ENCODE measurements at places on chromosomes 5 and 9. TPM values are rescaled to one million over a fixed set of nuclear protein-coding genes. Genes with fewer than 3 reads are reported as not detected.

DNA sequence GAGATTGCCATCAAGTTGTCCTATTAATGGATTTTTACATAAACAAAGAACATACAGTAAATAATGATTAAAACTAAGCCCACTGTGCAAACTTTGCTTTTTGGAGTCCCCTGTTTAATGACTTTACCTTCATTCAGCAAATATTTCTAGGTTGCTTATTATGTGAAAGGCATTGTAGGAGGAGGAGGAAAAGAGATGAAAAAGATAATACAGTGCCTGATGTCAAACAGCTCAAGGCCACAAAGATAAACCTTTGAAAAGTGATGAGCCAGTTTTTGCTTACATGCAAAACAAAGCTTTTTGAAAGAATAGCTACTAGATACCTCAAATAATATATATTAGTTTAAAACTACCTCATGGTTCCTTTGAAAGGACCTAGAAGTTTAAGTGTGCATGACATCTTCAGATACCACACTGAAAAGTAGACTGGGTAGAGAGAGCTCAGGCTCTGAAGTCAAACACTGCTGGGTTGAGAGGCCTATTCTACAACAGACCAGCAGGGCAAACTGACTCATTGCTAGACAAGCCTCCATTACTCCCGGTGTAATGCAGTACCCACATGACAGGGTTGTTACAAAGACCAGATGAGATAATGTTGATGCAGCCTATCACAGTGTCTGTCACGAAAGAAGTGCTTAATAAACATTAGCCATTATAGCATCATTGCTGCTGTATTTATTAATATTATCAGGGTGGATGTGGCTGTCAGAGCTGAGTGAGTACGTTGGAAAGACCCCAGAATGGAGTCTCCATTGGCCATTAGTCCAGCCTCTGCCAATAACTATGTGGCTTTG, 11.8 kb downstream of the DEPDC1B start:
- DNase-seq, result no peak

DNA sequence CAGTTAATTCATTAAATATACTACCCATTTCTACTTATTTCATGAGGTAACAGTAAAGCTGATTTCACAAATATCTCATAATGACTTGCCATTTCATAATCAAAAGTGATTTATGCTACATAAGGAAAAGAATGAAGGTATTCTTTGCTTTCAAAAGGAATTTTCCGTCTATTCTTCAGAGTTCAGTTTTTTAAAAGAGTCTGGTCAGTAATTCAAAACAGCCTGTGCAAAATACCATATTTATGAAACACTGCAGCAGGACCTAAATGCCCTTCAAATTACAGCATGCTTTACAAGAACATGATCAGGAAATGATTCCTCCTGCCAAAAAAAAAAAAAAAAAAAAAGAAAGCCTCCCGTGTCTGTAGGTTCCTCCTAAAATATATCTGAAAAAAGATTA, 154.7 kb downstream of the KIAA0825 start:
- peak; percentile 25 for DNase-seq

- DNase-seq, result no peak
Measured at GRCh38 chr9:136984464-136985026, 1.8 kb downstream of the LCNL1 start.

GRCh38 chr9:23829580-23830475, 3.8 kb upstream of the ELAVL2 start:
- DNase-seq, result peak; percentile 80

GRCh38 chr5:127406326-127407121, 110.9 kb upstream of the PRRC1 start:
- no peak for DNase-seq

GRCh38 chr5:145825751-145826180, 9.4 kb downstream of the PRELID2 start:
- DNase-seq, result peak; percentile 75

DNA sequence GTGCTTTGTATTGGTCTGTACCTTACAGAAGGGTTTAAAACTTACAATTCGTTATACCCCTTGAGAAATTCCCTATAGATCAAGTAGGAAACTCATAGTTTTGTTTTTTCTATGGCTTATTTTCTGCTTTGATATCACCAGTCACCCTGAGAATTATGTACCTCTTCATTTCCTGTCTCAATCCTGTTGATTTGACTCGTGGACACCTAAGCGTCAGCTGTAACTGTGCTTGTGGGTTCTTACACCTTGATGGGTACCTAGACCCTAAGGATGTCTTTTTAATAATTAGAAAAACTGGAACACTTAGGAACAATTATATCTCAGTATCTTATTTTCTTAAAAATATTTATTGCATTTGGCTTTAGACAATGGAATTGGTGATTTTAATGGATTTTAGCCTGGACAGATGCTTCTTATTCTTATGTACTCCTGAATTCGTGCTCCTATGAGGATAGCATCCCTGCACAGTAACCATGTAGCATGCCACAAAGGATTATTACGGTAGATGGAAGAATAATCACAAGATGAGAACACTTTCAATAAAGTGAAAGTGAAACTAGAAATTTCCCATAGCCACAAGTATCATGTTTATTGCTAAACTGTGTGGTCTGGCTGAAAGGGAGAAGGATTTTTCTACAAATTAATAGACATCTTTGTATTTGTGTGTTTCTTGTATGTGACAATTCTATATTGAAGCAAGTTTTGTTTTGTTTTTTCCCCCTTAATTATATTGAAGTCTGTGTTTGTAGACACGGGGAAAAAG, 1920.3 kb upstream of the WWC1 start:
- DNase-seq, result no peak

DNA sequence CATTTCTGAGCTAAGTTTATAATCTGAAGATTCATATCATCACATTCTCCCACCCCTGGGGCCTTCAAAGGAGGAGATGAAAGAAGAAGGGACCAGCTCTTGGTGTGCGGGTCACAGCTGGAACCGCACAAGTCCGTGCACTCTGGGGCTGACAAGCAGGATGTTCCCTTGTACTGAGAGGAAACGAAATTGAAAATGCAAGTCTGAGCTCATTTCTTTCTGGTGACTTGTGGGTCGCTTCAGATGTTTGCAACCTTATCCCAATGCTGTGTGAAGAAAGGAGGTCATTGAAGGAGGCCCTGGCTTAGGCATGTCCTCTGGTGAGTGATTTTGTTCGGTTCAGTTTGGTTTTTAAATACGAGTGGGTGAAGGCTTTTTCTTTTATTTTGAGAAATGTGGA, 59.6 kb downstream of the C9orf152 start:
- no peak for DNase-seq

DNA sequence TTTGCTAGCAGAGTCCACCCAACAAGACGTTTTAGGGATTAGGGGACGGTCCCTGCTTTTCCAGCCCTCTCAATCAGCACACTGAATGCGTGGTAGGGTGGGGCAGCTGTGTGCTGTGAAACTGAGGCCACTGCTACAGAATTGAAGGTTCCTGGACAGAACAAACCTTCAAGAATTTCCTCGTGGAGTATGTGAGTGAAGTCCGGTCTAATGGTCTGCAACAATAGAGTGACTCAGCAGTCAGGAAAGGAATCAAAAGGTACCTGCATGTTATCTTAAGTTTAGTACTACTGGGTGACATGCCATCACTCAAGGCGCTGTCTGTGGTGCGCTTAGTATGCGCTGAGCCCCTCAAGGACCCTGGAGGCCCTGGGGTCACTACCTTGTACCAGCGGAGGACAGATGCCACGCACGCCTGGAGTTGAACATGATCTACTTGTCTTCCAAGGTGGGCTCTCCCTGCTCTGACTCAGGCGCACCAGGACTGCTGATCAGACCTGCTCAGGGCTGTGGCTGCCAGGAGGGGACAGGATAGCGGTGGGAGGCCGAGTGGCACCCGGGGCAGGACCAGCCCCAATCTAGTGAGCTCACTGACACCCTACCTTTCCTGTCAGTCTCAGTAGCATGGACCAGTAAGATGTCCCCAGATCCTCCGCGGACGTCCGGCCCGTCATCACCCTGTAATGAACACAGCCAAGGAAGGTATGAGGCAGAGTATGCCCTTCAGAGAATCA, 50.5 kb downstream of the PRRT1B start:
- no peak for DNase-seq

GRCh38 chr5:176132471-176133288, 105.5 kb upstream of the SIMC1 start:
- no peak for DNase-seq

DNA sequence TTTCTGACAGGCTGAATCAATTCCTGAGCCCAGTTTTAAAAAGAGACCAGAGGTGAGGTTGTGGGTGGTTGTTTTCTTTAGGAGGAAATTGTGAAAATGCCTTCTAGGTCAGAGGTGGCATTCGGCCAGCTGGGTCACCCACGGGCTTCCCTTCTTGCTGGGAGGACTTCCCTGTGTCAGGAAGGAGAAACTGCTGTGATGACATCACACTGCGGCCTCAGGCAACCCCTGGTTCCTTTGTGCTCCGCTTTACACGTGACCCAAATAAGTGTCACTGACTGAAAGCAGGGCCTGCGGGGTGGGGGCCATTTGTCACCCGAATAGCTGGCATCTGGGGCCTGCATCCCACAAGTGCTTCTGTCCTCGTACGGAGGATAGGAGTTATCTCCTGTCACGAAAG, 39.7 kb downstream of the FABP6 start:
- peak; percentile 20 for DNase-seq

DNA sequence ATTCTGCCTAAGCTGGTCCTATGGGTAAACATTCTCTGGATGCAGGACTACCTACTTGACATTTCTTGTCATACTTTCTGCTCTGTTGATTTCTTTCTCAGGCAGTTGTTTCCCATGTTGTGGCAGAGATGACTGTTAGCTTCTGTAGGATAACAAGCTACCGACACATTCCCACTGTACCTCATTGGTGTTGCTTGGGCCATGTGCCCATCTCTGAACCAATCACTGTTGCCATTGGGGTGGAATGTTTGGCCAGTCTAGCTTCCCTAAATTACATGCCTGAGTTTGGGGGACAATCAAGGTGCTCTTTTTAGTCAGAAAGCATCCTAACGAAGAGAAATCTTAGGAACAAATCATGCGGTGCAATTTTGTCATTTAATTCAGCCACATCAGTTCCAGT, 212.0 kb downstream of the KDM4C start:
- no peak for DNase-seq

The PPP2R2B gene
- total RNA-seq, result 5.1 TPM

The PANK3 gene
- 73.6 TPM for total RNA-seq

The TLR4 gene
- 8.8 TPM for total RNA-seq

Data from tongue (tissue), 3 donors.